ENCODE measurements at places on chromosomes 3 and 15.

GRCh38 chr3:57942872-57943283, 65.3 kb upstream of the FLNB start:
- no peak for DNase-seq

DNA sequence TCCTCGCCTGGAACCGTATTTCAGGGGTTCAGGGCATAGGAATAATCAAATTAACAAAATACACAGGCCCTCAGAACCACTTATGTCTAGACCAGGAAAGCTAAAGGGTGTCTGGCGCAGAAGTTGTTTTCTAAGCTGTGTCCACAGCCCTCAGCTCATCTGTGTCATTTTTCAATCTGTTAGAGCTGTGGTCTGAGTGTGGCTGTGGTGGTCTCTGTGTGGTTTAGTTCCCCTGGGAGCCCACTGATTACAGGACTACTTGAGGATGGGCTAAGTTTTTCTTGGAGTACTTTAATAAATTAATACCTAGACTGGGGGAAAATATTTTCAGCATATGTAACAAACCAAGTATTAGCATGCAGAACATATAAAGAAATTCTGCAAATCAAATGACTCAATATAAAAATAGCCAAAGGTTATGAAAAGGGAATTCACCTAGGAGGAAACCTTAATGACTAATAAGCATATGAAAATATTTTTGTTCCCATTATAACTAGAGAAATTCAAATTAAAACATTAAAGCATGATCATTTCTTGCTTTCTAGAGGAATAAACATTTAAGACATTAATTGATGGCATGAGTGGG, 186.3 kb downstream of the SATB1 start:
- DNase-seq = no peak

DNA sequence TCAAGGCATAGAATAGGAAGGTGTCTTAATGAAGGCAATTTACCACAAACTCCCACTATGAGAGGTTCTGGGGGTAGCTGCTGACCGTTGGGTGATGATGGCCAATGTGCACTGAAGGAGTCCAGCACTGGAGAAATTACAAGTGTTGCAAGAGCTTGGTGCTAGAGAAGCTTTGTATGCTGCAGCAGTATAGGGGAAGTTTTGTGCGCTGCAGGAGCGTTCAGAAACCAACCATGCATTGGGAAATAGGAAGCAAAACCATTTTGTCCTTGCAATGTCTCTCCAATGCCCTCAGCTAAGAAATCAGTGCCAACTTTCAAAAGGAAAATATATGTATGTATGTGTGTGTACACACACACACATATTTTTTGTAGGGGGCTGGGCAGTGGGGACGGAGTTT, 441.6 kb upstream of the NAALADL2 start:
- no peak for DNase-seq

GRCh38 chr3:154184582-154184981, 63.4 kb downstream of the ARHGEF26 start:
- DNase-seq = no peak

DNA sequence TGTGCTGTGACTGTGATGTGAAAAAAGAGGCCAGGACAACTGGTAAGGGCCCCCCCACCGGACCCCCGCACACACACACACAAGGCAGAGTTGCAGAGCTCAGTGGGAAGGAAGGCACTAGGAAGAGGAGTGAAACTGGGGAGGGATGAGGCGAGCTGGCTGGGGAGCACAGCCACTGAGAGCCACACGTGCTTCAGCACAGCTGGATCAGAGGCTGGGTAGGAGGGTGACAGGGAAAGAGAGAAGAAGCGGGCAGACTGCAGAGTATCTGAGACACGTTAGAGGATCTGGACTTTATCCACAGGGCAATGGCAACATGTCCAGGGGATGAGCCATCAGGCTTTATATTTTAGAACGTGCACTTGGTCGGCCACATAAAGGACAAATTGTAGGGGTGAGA, 38.0 kb upstream of the TKT start:
- DNase-seq = no peak

- DNase-seq = no peak
These were observed 52.4 kb downstream of the RBM6 start for GRCh38 chr3:49992326-49992725.

DNA sequence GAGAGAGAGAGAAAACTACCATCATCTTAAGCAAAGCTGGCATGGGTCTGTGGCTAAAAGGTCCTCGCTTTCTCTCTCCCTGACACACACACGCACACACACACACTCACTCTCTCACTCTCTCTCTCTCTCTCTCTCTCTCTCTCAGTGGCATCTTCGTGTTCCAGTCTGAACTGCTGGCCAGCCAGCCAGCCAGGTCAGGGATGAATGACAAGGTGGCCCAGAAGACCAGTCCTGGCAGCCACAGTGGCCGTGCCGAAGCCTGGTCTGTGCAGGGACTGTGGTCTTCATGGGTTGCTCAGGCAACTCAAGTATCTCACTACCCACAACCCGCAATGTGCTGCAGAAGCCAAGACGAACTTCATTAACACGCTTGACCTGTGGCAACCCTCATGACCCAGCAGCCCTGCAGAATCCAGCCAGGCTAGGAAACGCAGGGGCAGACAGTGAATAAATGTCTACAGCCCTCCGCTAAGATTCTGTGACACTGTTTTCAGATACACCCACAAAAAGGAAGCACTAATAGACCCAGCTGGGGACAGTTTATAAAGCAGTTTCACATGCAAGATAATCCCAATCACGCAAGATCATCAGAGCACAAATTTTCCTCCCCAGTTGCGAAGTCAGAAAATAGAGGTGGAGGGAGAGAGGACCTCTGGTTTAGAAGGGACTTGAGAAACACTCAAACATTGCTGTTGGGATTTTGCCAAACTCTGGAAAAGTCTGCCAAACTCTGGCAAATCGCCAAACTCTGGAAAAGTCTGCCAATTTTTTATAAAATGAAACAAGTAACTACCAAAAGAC, 66.4 kb downstream of the XXYLT1 start:
- DNase-seq = no peak

DNA sequence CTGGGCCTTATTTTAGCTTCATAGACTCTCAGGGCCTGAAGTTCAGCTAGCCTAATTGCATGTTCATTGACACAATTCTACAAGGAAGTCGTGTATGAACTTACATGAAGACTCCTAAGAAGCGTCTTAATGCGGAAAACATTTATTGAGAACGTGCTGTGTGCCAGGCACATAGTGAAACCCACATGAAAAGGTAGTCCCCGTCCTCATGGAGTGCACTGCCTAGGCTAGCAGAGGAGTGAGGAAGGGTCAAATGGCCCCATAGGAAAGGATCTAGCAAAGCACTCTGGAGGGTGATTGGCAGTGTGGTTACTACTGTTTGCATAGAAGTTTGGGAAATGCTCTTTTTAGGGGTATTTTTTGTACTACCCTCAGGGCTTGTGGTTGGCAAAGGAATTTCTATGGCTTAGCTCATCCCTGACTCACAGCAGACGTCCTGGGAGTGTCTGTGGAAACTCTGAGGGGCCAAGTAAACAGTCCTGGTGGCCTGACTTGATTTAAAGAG, 854 bp upstream of the NPTN start:
- DNase-seq = no peak

GRCh38 chr3:38577371-38578080, 72.0 kb downstream of the SCN5A start:
- peak; percentile 3 for DNase-seq

GRCh38 chr3:12992629-12993516, 80.4 kb downstream of the IQSEC1 start:
- no peak for DNase-seq

DNA sequence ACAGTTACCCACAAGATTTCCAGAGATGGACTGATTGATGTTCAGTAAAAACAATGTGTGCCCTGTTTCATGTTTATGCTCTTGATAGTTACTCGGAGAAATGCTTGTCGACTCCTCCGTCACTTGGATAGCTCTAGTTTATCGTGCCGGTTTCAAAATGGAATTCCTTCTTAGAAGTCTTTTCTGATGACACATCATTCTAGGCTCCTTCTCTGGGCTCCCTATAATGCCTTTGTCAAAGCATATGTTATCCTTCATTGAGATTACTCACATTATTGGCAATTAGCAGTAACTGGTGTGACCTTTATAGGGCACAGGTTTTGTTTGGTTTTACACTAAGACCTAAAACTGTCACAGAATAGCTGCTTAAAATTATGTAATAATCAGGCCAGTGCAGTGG, 201.8 kb downstream of the CNTN6 start:
- no peak for DNase-seq

- DNase-seq = no peak
These were observed 254.0 kb downstream of the SLCO3A1 start for GRCh38 chr15:92107510-92107909.

DNA sequence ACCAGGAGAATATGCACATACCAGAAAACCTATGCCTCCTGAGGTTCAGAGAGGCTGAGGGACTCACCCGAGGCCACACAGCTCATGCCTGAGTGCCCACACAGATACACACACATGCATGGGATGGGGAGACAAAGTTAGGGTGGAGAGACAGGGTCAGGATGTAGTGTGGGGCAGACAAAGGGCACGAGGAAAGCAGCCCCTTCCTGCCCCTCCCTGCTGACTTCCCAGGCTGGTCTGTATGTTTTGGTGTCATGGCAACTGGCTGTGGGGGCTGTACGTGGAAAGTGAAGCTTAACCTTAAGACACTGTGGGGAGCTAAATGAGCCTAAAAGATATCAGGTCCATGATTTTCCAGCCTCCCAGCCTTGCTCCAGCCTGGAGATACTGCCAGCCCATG, 57.8 kb downstream of the EPHB3 start:
- DNase-seq = no peak

GRCh38 chr15:59401824-59402569, 29.3 kb upstream of the MYO1E start:
- no peak for DNase-seq

DNA sequence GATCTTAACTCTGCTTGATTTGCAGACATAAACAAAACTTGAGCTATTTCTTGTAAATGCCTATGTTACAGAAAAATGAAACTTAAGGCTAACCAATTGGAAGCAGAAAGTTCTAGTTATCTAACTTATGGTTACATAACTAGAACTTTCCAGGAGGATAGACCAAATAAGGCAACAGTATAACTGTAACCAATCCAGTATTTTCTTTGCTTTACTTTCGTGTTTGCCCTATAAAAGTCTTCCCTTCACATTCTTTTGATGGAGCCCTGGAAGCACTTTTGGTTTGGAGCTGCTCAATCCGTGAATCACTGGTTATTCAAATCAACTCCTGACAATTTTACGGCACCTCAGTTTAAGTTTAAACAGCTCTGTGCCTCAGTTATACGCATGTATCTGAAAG, 164.6 kb downstream of the SUCLG2 start:
- DNase-seq = no peak

- DNase-seq = no peak
These were observed 148.6 kb downstream of the SUCNR1 start for GRCh38 chr3:152021951-152022461.

GRCh38 chr3:53193466-53194209, 32.6 kb downstream of the PRKCD start:
- DNase-seq = no peak

DNA sequence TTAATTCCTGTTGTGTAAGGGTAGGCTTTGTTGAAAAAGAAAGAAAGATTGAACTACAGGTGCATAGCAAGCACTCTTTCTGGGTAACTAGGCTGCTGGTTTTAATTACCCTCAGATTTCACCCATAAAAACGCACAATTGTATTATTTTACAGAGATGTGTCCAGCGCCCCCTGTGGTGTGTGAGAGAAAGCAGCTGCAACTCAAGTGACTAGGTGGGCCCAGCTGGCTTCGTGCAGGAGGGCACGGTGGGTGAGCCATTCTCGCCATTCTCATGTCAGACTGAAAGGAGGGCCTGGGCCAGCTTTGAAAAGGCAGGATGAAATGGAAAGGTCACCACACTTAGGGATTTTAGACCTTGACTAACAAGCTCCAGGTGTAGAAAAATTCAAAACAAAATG, 122.6 kb downstream of the LRIG1 start:
- peak; percentile 22 for DNase-seq

- no peak for DNase-seq
These were observed 4.7 kb downstream of the DTWD1 start for GRCh38 chr15:49625460-49626036.

- no peak for DNase-seq
These were observed 21.1 kb downstream of the GCNT3 start for GRCh38 chr15:59632714-59633113.

- DNase-seq = peak; percentile 86
These were observed 1.3 kb downstream of the GNAT1 start for GRCh38 chr3:50192689-50193141.

GRCh38 chr15:25987638-25988037, 124.5 kb upstream of the ATP10A start:
- no peak for DNase-seq

GRCh38 chr3:194277104-194277785, 73.9 kb downstream of the CPN2 start:
- DNase-seq = no peak

- DNase-seq = no peak
These were observed 297.9 kb downstream of the RYR3 start for GRCh38 chr15:33608714-33609113.

DNA sequence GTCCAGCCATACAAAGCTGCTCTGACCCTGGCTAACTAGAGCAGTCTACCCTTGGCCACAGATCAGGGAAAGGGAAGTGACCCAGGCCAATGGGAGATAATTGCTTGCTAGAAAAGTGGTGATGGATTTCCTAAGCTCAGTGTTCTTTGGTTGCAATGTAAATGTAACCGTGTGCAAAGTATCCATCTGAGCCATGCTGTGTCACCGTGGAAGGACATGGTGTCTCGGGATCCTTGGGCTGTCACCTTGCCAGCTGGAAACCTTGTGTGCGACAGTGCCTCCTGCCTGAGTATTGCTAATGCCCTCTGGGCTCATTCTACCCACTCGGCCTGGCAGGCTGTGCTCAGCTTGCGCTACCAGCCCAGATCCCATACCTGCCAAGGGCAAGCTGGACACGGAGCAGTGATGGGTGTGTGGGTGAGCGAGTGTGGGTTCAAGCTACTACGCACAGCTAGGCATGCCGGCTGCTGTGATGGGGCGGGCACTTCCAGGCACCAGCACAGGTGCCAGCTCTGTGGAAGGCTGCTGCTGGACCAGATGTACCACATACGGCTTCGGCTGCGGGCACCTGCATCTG, 10.7 kb upstream of the SIAH2 start:
- no peak for DNase-seq

DNA sequence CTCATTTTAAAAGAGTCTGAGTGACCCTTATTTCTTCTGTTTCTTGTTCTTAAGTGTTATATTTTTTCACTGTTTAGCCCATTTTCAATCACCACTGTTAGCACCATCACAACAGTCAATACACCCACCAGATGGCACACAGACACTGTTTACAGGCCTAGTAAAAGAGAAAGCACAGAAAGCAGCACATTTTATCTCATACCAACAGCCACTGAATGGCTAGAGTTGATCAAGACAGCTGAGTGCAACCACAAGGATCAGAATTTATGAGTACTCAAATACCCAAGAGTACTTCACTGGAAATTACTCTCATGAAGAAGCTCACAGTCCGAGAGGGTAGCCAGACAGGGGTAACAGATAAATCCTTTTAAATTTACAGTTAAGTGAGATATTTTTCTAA, 127.0 kb downstream of the TFDP2 start:
- DNase-seq = peak; percentile 25

- no peak for DNase-seq
These were observed 72.1 kb upstream of the FNDC3B start for GRCh38 chr3:171967137-171967783.
